Activated T-helper 1 cell treated with anti-CD3 and anti-CD28 coated beads, Interleukin-2, amount 50 U/mL, for 16 hours (primary cell): ENCODE measurements at places on chromosomes 7 and 10.

DNA sequence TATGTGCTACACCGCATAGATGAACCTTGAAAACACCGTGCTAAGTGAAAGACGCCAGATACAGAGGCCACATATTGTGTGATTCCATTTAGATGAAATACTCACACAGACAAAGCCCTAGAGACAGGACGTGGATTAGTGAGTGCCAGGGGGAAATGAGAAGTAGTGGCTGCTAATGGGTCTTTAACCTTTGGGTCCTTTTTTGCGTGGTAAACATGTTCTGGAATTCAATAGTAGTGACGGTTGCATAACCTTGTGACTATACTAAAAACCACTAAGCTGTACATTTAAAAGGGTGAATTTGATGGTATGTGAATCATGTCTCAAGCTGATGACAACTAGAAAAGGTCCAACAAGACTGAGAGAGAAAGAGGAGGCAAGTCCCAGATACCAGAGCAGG lies 15.6 kb downstream of the SMKR1 start:
- DNase-seq = no peak

DNA sequence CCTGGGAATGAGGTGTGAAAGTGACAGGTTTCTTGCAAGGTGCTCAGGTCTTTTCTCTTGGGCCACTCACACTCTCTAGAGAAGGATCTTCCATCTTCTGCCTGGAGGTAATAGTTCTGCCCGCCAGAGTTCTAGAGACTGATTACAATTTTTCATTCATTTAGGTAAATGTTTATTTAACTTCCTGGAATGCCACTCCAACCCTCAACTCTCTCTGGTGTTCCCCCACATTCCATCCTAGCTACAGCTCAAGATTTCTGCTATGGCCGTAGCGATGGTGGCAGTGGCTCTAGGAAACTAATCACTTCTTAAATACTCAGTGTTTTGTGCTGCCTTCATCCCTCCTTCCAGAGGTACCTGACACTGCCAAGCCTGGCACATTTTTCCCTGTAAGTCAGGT lies 174.6 kb downstream of the WDR11 start:
- no peak for DNase-seq

DNA sequence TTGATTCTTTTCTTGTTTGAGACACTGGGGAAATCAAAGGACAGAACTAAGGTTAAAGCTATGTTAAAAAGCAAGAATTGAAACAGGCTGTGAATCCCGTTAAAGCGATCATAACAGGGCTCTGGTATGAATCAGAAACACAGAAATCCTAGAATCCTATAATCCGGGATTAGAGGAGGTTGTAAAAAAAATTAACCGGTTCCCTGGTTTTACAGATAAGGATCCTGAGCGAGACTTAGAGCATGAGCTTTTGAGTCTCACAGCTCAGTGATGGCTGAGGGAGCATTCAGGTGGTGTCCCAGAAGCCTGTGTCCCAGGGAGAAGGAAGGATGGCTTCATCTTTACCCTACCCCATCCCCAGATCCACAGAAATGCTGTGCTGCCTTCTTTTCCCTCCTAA lies 461.3 kb downstream of the PAXIP1 start:
- DNase-seq = no peak

DNA sequence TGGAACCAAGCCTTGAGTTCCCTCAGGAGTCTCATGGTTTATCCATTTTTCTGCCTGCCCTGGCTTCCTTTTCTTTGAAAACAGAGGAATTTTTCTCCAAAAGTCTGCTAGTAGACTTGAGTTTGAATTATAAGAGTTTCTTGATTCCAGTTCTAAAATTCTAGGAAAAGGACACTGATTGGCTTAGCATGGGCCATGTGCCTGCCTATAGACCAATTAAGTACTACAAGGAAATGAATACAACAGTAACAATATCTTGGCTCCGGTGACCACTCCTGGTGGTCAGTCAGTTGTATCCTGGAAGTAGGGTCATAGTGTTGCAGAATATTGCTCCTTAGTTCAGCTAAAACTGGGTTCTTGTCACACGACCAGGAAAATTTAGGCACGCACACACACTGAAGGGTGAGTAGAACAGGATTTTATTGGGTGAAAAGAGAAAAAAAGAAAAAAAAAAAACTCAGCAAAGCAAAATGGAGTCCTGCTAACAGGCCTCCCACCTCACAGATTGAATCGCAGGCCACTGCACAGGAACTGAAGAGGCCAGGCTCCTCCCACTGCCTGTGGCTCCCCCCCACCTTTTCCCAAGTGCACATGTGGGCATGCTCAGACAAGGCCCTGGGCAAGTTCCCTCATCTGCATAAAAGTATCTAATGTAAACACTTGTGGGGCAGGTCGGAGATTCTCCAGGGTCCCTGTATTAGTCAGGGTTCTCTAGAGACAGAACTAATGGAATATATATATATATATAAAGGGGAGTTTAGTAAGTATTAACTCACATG lies 155.1 kb downstream of the LYZL1 start:
- DNase-seq = no peak

- DNase-seq = no peak
Measured at GRCh38 chr10:12418000-12418399, 68.7 kb downstream of the CAMK1D start.

DNA sequence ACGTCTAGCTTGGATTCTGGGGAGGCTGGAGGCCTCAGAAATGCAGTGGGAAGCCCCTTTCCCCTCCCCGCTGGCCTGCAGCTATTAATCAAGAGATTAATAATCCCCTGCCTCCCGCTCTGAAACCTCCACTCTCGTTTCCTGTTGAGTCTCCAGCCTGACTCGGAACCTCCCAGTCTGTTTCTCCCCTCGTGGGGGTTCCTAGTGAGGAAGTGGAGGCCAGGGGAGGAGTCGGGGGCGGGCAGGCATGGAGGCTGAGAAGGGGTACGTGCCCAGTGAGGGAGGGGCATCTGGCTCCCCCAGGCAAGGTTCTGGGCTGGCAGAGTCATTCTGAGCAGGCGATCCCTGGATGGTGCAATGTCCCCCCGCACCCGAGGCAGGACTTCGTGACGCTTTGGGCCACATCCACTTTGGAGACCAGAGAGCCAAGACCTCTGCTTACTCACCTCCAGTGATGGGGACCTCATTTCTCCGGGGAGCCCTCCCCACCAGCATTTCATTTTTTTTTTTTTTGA lies 73.6 kb downstream of the COL26A1 start:
- no peak for DNase-seq

DNA sequence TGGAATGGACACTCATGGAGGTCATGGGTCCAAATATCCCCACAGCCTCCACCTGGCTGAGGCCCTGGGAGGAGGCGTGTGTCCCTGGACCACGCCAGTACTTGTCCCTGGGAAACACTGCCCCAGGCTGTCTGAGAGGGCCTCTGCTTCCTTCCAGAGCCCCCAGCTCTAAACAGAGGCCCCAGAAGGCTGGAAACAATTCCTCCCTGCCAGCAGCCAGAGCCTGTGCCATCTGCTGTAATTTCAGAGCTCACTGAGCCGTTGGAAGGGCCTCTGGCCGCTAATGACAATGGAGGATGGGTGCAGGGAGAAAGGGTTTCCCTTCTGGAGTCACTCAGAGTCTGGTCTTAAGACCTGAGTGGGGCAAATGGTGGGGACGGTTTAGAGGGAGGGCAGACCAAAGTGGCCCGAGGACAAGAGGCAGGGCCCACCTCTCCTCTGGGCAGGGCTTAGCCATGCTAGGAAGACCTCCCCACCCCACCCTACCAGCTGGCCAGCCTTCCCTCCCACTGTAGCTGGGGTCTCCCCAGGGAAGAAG lies 7.1 kb downstream of the CHAT start:
- DNase-seq = no peak
